Stimulated activated CD4-positive, alpha-beta T cell treated with anti-CD3 and anti-CD28 coated beads, Interleukin-4, amount 100 ng/mL, for 4 hours (primary cell): ENCODE measurements at places on chromosomes 6 and 20.

- no peak for DNase-seq
Observed at GRCh38 chr20:56797023-56797422, 167.9 kb downstream of the TFAP2C start.

DNA sequence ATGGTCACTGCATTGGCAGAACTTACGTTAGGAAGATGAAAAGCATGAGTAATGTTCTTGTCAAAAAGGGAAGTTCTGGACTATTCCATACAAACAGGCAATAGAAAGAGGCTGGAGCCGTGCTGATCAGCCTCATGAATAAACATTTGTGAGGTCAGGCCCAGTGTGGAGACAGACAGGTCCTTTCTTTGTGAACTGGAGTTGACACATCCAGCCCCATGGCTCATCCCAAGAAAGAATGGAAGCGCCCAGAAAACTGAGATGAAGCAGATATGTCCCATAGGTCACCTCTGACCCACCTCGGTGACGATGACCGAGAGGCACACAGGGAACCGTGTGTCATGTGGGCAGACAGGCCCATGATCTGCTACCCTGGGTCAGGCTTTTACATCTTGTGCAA is 276.0 kb upstream of the SGK1 start:
- no peak for DNase-seq

DNA sequence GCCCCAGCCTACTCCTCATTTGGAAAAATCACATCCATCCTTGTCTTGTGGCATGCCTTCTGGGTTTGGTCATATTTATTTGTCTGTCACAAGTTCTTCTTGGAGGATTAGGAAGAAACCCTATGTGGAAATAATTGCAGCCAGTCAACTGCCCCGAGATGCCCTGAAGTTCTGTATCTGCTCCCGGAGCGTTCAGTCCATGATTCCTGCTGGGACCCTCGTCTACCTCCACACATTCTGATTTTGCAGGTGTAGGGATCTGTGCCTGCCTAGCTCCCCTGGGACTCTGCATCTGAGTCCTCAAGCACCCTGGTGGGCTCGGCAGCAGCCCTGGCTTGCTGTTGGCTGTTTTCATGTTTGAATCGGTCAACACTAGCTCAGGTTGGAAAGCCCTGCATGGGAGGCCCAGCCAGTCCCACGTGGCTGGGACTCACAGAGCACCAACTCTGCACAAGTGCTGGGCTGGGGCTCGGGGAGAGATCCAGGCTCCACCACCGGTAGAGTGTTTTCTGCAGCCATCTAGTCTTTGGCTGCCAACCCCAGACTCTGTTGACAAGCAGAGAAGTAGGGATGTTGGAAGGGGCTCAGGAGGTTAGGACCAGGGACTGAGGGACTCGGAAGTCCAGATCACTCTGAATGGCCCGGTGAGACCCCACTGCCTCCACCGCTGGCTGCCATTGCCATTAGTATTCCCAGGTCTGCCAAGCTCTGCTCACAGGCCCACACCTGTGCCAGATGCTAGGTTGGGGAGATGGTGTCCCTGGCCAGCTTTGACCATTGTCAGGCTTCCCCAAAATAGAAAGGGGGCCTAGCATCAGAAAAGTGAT is 183.5 kb upstream of the CST7 start:
- no peak for DNase-seq

- DNase-seq: no peak
Observed at GRCh38 chr20:57672164-57672563, 37.7 kb downstream of the PMEPA1 start.

DNA sequence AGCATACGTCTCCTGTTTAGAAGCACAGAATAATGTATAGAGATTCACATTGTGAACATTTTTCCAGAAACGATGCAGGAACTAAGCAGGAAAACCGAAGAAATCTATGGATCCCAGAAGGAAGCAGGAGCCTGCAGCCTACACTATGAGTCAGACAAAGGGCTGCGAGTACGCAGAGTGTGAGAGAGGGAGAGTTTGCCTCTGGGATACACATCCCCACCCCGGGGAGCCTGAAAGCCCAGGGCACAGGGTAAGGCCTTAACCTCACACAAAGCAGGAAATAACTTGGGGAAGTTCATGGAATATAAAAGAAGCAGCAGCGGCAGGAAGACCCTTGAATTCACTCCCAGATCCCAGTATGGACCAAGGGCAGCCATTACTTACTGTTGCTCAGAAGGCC is 842.1 kb upstream of the MANEA start:
- DNase-seq: no peak

- DNase-seq: no peak
Observed at GRCh38 chr20:60587986-60588385, 629.8 kb downstream of the CDH26 start.

DNA sequence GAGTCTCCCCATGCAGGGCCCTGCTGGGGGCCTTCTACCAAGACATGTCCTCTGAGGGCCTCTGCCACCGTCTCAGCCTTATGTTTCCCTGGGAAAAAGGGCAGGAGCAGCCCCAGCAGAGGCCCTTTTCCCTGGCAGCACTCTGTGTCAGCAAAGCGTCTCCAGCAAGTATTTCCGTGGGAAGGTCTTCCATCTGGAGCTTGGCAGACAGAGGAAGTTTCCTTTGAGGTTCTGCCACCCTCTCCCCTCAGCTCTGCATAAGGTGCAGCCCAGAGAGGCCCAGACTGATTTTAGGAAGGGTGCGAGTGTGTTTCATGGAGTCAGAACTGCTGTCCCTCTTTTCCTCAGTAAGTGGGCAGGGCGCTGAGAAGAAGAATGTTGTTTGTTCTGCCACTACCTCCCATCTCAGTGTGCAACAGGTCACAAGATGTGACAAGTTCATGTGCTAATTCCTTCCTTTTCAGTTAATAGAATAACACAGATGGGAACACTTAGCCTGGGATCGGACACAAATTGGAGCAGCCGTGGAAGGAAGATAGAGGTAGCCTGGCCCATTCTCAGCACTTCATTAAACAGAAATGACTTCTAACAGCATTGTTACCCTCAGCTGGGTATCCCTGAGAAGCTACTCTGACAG is 784.4 kb downstream of the MAFB start:
- DNase-seq: no peak

DNA sequence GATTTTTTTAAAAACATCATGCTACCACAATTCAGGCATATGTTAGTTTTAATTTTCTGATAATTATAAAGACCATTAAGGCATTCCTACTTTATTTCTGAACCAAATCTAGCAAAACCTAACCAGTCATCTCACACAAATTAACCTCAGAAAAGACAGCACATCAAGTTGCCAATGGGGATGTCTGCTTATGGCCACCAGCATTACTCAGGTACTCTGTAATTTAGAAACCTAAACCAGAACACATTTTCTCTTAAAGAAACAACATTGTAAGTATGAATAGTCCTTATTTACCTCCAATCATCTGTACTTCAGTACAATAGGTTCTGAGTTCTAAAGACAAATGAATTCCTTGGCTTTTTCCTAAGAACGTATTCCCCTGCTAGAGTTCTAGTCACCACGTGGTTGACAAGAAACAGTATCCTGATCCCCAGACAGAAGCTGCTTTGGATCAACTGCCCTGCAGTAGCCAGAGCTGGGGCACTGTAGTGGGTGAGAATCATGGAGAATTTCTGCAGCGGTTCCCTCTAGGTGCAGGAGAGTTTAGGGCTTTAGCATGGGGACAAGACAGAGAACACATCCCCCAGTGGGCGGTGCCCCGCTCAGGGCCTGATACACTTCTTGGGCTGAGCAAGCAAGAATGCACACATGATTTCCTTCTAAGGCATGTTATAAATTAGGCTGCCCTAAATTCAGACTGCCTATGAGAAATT is 15.4 kb downstream of the GCLC start:
- no peak for DNase-seq

DNA sequence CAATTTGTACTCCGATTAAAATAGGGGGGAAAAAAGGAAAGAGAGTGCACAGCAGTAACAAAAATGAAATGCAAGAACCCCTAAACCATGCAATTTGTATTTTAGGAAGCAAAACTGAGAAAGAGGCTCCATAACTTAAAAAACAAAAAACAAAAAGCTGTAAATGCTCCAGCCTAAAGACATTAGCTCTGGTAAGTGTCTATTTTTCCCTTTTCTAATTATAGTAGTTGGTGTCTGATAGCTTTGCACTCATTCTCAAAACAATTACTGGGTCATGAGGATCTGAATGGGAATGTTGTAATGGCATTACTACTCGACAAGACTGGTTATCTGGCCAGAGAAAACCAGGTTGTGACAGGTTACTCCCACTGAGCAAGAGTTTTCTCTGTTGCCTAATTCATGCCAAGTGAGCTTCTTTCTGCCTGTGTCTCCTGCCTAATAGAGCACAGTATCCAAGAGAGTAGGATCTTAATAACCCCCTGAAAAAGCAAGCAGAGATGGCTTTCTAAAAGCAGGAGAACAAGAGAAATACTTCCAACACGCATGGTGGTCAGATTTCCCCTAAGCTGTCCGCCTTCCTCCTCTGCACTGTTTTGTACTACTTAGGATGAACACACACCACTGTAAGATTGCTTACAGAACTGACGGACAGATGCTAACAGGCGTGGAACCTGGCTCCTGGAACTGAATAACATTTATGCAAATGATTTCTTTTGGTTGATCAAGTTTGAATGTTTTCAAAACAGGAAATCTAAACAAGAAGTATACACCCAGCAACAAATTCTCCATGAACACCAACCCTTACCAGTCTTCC is 86.4 kb downstream of the FKBP5 start:
- no peak for DNase-seq

DNA sequence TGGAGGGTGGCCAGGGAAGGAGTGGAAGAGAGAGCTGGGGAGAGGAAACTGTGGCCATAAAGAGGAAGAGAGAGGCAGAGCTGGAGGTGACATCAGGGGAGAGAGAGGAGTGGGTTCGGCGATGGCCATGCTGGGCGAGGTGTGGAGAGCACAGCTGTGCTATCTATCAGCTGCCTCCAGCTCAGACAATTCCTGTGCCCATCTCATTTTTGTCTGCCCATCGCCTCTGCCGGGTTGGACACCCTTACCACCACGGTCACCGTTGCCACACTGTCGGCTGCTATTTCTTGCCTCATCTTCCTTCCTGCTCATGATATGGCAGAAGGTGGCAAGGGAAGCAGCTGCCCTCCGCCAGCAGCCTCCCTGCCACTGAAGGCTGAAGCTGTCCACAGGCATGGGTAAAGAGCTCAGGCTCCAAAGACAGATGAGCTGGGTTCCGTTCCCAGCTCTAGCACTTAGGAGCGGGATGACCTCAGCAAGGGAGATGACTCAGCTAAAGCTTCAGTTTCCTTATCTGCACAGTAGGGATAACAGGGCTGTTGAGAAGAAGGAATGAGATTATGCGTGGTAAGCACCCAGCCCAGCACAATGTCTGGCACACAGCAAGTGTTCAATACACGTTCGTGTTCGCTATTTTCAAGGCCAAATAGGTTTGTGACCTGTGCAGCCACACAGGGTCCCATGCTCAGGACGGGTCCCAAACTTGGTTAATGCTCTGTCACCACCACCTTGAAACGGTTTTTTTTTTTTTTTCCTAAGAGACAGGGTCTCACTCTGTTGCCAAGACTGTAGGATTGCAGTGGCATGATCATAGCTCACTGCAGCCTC is 21.9 kb upstream of the TAF8 start:
- DNase-seq: no peak

DNA sequence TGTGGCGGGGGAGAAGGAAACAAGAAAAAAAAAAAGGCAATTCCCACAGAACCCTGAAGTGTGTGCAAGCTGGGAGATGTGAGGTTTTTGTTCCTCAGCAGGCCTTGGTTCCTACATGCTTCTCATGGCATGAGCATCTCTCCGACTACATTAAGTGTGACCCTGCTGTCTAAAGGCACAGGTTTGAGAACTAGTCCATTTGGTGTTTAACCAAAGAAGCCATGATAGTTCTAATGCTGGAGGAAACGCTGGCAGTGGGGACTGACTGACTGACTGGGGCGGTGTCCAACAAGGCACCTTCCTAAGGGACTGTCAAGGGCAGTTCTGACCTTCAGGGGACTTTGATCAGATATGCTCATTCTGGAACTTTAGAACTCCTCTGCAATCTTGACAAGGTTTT is 3.8 kb downstream of the TXNDC5 start:
- DNase-seq: no peak

DNA sequence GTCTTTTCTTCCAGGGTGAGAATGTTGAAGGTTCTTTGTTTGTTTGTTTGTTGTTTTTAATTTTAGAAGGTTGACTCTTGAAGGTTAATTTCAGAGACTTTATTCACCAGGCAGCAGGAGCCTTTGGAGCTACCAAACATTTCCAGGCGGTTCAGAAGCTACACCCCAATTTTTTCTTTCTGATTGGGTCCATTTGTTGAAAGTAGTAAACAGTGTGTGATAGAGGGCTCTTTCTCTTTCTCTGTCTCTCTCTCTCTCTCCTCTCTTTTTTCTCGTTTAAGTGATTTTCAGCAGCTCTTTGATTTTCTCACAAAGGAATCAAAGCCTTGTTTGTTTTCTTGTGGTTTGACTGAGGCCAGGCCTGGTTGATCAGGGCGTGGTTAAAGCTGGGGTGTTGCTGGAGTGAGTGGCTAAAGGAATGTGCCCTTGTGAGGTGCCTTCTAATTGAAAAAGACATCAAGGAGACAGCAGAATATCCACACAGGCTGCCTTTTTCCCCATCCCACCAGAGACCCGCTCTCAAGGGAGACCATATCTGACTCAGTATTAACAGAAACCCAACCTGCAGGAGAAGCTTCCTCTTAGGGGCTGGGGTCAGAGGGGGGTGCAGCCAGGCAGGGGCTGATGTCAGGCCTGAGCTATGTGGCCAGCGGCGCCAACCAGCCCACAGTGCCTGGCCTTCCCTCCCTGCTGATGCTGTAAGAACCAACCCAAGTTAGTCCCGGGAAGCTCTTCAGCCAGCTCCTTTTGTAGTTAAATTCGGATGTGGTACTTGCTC is 40.4 kb upstream of the NAA20 start:
- no peak for DNase-seq
